ENCODE measurements at places on chromosomes 1 and 21.

- DNase-seq, result no peak
Observed at GRCh38 chr1:6603238-6603914, 707 bp upstream of the KLHL21 start.

- DNase-seq, result no peak
Observed at GRCh38 chr1:115426956-115427355, 88.9 kb upstream of the NGF start.

DNA sequence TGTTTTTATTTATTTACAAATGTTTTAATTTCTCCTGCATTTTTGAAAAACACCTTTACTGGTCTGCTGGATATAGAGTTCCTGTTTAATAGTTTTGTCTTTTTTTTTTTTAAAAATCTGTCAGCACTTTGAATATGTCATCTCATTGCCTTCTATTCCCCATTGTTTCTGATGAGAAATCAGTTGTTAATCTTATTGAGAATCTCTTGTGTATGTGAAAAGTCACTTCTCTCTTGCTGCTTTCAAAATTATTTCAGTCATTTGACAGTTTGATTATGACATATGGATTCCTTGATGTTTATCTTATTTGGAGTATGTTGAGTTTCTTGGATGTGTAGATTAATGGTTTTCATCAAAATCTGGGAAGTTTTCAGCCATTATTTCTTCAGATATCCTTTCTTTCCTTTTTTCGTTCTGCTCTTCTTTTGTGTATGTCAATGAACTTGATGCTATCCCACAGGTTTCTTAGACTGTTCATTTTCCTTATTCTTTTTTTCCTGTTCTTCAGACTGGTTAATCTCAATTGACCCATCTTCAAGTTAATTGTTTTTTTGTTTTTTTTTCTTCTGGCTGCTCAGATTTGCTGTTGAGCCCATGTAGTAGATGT lies 51.2 kb upstream of the CCDC190 start:
- DNase-seq, result no peak

DNA sequence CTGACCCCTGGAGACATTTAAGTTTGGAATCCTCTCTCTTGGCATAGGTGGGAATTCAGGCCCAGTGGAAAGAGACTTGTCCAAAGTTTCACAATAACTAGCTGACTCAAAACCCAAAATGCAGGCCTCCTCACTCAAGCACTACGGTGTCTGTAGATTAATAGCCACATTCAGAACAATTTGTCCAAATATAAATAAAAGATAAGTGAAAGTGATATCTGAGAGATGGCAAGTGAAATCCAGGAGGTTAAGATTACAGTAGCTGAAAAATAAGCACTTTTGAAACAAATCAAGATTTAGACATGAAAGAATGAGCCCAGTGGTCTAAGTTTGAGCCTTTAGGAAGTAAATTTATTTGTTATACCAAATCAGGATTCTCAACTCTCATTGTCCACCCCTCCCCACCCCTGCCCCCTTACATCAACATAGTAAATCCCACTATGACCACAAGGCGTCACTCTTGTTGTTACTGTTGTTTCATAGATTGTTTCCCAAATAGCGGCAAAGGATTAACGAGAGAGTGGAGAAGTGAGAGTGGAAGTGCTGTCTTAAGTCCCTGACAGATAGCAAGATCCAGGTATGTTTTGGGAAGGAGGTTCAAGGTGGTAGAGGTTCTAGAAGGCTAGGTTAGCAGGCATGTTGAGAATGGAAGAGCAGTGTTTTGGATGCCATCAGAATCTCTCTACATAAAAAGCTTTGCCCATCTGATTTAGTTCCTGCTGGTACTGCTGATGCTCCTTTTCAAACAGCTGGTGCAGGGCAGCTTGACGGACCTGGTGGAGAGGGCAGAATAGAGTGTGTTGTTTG lies 7.1 kb upstream of the TPM3 start:
- DNase-seq, result no peak

- no peak for DNase-seq
Observed at GRCh38 chr1:33925586-33925985, 61.7 kb downstream of the HMGB4 start.

GRCh38 chr1:33854091-33854490 lies 9.8 kb upstream of the HMGB4 start:
- no peak for DNase-seq

- no peak for DNase-seq
Observed at GRCh38 chr1:16612332-16613172, 812 bp downstream of the NBPF1 start.

- no peak for DNase-seq
Observed at GRCh38 chr1:193311226-193311948, 125.0 kb upstream of the B3GALT2 start.

DNA sequence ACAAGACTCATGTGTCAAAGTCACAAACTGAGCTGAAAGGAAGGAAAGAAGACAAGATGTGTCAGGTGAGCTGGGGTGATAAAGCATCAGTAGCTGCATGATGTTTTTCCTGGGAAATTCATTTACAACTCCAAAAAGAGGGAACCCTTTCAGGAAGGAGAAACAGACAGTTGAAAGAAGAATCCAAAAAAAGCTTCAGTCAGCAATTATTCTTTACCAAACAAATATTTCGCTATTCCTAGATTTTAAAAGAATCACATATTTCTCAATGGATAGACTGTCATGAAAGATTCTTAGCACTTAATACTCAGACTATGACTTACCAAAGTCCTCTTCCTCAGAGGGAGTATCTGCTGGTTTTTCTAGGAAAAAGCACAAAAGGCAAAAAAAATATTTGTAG lies 214.7 kb downstream of the SLC44A5 start:
- DNase-seq, result no peak

DNA sequence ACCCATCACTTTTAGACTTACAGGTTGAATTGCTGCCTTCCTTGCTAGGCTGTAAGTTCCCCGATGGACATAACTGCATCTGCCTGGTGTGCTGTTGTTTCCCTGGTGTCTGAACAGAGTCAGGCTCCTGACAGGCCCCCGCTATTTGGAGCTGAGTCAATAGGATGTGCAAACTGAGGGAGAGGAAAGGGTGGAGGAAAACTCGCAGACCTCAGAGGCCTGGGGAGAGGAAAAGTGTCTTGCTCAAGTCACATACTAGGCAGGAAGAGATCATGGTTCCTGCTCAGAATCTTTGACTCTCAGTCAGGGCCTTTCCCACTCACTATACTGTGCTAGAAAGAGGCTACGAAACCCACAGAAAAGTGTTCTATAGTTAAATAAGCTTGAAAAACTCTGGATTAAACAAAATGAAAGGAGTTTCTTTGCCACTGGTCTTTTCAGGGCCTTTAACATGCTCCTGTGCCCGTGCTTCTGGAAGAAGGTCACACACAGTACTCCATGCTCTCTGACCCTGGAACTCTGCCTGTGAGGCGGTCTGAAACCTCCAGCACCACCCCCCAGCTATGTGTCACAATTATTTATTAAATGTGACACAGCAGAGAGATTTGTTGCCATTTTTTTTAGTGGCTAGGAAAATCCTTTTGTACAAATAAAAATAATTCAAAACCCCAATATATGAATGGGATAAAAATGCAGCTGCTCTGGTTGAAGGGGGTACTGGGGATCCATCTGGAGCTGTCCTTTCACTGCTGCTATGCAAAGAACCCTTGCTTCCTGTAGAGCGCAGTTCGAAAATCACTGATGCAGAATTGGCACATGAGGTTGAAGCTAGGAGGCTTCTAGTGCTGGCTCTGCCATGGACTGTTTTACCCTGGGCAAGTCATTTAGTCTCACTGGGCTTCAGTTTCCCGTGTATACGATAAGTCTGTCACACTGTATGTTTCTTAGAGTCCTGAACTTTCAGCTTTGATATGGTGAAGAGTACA lies 20.1 kb upstream of the CDCP2 start:
- DNase-seq, result no peak

- DNase-seq, result no peak
Observed at GRCh38 chr1:25174730-25175612, 57.3 kb downstream of the SYF2 start.
